Psoas muscle (tissue), 8 donors: ENCODE measurements at places on chromosomes 2 and 18. TPM values are rescaled to one million over a fixed set of nuclear protein-coding genes. Genes with fewer than 3 reads are reported as not detected.
A peak's percentile ranks its signal among the peaks of the same experiment; 100 is the strongest.

DNA sequence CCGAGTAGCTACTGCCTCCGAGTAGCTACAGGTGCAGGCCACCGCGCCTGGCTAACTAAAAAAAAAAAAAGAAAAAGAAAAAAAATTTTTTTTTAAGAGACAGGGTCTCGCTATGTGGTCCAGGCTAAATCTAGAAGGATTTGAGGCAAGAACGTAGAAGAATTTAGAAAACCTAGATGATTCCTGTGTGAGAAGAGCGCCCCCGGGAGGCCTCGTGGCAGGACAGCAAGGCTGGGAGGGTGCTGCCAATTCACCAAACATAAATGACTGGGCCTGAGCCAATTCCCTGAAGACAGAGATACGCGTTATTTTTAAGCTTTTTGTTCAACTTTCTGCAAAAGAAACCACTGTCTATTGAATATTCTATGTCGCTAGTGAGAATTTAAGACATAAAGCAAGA, 90.1 kb upstream of the TGFA start:
- no peak for DNase-seq

UGT1A8 gene
- not detected for total RNA-seq

GRCh38 chr2:151669585-151670081, 64.6 kb downstream of the NEB start:
- DNase-seq, result no peak

DNA sequence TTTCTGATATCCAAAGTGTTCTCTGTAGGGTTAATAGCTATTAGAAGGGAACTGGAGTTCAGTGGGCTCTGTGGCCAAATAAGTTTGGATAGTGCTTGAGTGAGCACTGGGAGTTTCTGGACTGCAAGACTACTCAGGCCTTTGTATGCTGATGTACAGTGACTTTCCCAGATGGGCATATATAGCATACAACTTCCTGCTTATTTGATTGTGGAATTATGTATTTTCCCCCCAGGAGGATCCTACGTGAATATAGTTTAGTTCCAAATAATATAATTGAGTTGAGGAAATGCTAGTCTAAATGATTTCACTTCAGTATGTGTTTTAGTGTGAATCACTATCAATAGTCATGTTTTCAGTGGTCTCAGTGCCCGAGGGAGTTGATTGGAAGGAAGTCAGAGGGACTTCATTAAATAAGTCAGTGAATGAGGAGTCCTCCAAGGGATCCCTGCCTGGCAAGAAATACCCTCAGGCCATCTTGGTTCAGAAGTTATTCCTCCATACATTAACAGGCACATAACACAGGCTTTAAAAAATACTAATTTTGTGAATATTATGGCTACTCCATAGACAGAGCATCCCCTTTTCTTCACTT, 251.4 kb downstream of the PRKCE start:
- no peak for DNase-seq

GRCh38 chr2:42281416-42282081, 79.5 kb downstream of the COX7A2L start:
- DNase-seq, result no peak

DNA sequence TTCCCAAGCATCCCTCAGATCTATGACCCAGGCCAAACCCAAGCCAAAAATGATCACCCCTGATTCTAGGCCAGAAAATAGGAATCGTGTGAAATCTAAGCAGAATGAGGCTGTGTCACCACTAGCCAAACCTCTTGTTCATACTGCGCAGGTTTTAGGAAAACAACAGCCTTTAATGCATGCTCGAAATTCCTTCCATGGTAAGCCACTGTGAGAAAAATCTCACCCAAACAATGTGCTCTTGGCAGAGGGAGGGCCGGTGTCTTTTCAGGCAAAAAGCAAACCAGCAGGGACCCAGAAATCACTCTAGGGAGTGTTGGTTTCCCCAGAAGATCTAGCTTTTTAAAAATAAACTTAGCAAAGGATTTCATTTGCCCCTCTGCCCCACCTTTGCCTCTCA, 71.2 kb upstream of the FOSL2 start:
- DNase-seq, result no peak

SNED1 gene
- total RNA-seq, result 36.9 TPM

DNA sequence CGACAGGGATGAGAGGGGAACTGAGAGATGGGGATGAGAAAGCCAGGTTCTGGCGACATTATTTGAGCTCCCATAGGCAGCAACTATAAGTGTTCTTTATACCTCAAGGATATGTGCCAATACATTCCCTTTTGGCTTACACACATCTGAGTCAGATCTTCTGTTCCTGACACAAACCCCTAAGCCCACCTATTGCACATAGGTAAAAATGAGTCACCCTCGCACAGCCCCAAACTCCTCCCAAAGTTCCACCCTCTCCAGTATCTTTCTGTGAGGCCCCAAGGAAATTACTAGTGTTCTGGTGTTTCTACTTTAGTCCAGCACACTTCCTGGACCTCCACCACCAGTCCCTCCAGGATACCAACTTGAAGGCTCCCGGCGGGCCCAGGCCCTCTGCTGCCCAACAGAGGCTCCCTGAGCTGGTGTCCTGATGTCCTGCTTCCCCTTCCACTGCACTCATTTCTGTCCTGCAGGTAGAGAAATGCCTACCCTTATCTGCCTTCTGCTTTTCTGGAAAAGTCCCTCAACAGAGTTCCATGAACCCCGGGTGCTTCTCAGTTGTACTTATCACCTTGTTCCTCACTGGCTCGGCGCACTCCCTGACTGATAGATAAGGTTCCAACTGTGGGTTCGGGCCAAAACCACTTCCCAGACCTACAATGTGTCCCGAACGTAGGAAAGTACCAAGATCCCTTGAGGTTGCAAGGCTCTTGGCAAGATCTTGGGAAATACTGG, 125.5 kb downstream of the EN1 start:
- no peak for DNase-seq

DNA sequence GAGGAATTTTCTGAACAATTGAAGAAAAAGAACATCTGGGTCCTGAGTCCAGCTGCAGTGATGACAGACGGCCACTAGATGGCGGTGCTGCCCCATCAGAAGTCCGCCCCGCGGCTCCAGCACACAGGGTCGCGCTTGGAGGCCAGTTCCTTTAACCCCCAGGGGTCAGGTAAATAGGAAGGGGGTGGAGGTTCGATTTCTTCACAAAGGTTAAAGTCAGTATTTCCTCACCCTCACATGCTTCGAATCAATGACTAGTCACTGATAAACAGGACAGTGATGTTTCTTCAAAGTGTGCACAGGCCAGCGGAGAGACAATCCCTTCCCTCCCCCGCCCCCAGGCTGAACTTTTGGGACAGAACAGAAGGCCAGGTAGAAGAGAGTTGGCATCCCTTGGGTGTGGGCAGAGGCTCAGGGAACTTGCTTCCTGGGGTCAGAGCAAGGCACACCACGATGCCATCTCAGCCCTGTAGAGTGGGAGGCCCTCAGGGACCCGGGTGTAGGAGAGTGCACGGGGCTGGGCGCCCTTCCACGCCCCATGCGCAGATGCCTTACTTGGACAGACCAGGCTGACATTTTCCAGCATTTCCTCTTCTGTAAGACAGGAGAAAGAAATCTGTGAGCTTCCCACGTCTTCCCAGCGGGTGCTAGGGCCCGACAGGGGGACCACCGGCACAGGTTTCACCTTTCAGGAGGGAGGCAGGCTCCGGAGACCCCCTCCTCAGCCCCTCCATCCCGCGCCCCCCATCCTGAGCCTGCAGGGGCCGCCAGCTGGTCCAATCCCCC, 722 bp downstream of the APOB start:
- DNase-seq, result peak; percentile 78

DNA sequence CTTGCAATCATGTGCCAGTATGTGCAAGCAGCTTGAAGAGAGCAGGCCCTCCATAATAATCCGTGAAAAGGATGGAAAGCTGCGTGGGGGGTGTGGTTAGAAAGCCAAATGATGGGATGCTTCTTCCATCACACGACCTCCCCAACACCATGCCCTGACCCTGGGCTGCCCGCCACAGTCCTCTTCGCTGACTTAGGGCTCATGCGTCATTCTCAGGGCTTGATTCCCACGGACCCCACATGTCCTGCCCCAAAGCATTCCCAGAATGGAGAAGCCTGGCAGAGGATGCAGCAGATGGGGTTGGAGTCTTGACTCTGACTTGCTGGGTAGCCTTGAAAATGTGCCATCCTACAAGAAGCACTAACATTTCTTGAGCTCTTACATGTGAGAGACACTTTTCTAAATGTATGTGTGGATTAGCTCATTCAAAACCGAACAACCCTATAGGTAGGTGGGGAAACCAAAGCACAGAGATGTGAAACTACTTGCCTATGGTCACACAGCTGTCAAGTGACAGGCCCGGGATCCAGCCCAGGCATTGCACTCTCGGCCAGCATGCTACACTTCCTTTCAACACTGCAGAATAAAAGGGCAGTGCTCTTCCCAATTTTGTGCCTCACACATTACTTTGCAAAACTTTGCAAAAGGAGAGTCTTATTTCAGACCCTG, 3.7 kb downstream of the TNS1 start:
- DNase-seq, result no peak

TMEM214 gene
- 50.4 TPM for total RNA-seq

GRCh38 chr2:13193900-13194299, 477.2 kb downstream of the TRIB2 start:
- DNase-seq, result no peak

DNA sequence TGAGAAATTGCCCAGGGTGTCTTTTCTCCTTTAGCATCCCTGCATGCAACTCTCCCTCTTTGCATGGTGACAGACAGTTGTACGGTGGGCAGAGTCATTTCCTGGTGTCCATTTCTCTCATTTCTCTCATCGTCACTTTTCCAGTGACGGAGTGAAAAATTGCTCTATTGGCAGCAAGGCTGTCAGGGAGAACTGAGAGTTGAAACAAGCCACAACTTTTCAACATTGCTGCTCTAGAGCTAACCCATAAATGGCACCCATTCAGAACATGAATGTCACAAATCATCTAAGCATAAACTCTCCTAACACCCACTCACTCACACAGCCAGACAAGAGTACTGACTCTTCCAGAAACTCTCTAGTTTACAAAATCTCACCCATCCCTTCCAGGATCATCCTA, 55.7 kb downstream of the ZC3H8 start:
- no peak for DNase-seq

- DNase-seq, result no peak
These were observed 48.5 kb upstream of the IKZF2 start for GRCh38 chr2:213199871-213200270.

UGT1A10 gene
- not detected for total RNA-seq

DNA sequence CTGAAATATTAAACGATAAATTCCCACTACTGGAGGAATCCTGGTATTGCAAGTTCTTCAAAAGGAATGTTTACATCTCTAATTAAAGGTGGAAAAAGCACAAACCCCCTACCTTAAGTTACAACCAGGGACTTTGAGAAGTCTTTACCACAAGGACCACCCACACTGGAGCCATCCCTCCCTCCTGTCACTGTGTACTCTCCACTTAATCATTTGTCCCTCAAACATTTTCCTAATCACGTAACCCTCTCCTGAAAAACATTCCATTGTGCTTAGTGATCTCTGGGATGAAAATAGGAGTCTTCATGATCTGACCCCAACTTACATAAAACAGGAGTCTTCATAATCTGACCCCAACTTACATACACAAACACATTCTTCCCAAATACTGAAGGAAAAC, 85.7 kb downstream of the SUCLG1 start:
- DNase-seq, result no peak

- no peak for DNase-seq
These were observed 2.7 kb downstream of the KCTD18 start for GRCh38 chr2:200507179-200507578.

DNA sequence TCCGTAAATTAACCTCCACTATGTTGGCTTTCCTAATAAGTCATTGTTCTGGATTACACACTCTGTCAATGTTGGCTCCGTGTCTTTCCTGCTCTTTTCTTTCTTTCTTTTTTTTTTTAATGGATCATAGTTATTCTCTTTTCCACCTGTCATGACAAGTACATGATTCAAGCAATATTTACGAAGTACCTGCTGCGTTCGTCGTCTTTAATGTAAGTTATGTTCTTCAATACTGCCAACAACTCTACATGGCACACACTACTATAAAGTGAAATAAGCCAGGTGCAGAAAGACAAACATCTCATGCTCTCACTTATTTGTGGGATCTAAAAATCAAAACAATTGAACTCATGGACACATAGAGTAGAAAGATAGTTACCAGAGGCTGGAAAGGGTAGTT, 239.1 kb downstream of the SCG2 start:
- no peak for DNase-seq

GRCh38 chr2:26792720-26793119, 6.9 kb downstream of the CENPA start:
- no peak for DNase-seq

TMEM163 gene
- 0.34 TPM for total RNA-seq

DNA sequence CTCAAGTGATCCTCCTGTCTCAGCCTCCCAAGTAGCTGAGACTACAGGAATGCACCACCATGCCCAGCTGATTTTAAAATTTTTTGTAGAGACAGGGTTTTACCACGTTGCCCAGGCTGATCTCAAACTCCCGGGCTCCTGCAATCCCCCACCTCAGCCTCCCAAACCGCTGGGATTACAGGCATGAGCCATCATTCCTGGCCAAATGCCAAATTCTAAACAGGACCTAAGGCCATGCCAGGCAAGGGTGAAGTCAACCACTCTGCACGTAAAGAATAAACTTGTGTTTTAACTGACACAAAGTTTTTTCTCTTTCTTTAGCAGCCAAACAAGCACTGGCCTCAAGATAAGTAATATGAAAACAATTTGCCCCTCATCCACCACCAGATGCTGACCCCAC, 37.4 kb upstream of the SATB2 start:
- DNase-seq, result no peak

TEX44 gene
- total RNA-seq, result not detected

SP5 gene
- 1.0 TPM for total RNA-seq

TRAPPC12 gene
- 56.7 TPM for total RNA-seq

DNA sequence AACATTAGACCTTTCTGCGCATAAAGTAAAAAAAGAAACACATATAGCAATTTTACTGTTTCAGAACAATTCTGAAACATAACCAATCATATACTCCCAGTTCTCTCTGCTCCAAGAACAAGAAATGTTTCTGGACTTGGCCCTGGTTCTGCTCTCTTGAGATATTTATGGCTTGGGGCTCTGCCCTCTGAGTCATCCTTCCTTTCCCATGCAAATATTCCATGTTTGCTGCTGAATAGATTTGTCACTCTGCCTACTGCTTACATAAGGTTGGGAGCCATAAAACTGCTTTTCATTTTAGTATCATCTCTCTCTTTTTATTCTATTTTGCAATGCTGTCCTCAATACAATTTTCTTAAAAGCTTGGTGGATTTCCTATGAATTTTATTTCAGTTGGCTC, 499.6 kb upstream of the ACVR2A start:
- no peak for DNase-seq

GRCh38 chr2:143429932-143430679, 300.9 kb downstream of the ARHGAP15 start:
- no peak for DNase-seq
